ENCODE measurements at places on chromosomes 13 and 19.

GRCh38 chr13:75458696-75459422 lies 23.1 kb downstream of the TBC1D4 start:
- no peaks in the 10 kb centered on the region for H3K27me3 ChIP-seq
- DNase-seq = no peak
- no peak overlapping the region for H3K4me3 ChIP-seq
- no peak overlapping the region for H3K27ac ChIP-seq

DNA sequence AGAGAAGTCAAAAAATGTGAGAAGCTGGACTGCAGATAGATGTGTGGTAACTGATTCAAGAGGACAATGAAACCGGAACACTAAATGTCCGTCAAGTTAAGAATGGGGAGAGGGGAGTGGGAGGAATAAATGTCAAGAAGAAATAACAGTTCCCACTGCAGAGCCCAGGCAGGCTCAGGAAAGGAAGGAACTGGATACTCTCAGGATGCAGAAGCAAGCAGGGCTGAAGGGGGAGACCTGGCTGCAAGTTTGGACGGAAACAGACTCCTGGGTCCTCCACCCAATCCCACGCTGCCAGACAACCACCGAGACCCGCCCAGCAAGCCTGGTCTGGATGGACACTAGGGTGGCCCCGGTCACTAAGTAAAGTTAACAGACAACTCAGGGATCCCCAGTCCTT lies 18.1 kb downstream of the TUBGCP3 start:
- peaks cover 6% of the 10 kb centered on the region for H3K4me1 ChIP-seq
- no peak overlapping the region for H3K27ac ChIP-seq
- no peak for DNase-seq
- H3K27me3 ChIP-seq = no peaks in the 10 kb centered on the region

DNA sequence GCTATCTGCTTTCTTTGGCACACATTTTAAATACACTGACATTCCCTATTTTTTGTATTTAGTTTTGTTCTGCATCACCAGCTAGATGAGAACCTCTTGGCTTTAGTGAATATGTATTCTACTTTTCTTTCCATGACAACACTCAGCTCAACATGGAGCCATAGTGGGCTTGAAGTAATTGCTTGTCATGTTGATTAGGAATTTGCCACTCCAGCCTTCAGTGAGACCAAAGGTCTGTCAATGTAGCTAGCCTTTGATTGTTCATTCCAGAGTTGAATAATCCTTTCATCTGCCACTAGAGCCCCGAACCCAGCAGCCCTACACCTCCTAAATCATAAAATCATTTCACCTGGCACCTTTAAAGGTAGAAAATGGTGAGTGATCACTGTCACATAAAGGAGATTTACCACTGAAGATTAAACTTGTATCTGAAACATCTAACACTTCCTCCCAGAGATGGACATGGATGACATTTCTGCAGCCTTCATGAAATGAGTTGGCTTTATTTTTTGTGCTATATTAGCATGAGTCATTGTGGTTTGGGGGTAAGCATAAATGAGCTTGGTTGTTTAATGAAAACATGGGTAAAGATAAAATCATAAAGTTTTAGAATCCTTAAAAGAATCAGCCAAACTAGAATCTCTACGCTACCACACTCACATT lies 29.2 kb upstream of the GARRE1 start:
- H3K27me3 ChIP-seq = no peaks in the 10 kb centered on the region
- no peak for DNase-seq
- H3K4me3 ChIP-seq = no peak overlapping the region
- H3K36me3 ChIP-seq = peaks cover 47% of the 10 kb centered on the region
- no peaks in the 10 kb centered on the region for H3K4me1 ChIP-seq

DNA sequence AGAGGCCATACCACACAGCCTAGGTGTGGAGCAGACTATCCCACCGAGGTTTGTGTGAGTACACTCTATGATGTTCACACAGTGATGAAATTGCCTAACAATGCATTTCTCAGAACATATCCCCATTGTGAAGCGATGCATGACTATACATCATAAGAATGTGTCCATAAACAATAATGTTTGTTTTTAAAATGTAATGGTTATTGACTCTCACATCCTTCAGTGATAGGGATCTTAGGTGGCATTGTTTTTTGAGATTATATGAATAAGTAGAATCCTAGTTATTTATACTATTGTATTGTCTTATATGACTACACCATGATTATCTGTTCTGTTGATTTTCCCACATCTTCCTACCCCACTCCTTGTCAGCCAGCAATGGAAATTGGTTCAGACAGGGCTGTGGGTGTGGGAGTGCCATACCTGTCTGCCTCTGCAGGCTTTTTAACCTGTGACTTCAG lies 13.6 kb downstream of the CCNA1 start:
- no peaks in the 10 kb centered on the region for H3K27me3 ChIP-seq
- peaks cover 3% of the 10 kb centered on the region for H3K4me1 ChIP-seq
- no peak overlapping the region for H3K4me3 ChIP-seq
- DNase-seq = no peak

DNA sequence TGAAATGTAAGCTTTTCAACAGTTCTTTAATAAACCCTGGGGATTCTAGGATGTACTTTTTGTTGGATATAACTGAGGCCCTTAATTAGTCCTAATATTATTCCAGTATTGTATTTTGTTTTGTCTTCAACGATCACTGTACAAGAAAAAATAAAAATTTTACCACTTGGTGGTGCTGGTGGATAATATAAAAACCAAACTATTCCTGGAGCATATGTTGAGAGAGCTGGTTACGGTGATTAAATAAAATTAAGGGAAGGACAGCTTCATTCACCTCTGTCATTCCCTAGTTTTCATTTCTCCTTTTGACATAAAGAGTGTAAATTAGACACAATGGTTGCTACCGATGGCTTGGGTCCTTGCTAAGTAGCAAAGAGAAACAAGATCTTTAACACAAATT lies 598.6 kb upstream of the PCDH20 start:
- no peak overlapping the region for H3K4me3 ChIP-seq
- no peaks in the 10 kb centered on the region for H3K36me3 ChIP-seq
- H3K27ac ChIP-seq = no peak overlapping the region
- DNase-seq = no peak
- no peaks in the 10 kb centered on the region for H3K4me1 ChIP-seq
- no peaks in the 10 kb centered on the region for H3K27me3 ChIP-seq

- no peaks in the 10 kb centered on the region for H3K4me1 ChIP-seq
- DNase-seq = no peak
- H3K4me3 ChIP-seq = no peak overlapping the region
- H3K27ac ChIP-seq = no peak overlapping the region
- H3K27me3 ChIP-seq = no peaks in the 10 kb centered on the region
- no peaks in the 10 kb centered on the region for H3K36me3 ChIP-seq
Measured at GRCh38 chr13:34070544-34071303, 252.8 kb downstream of the RFC3 start.

- H3K36me3 ChIP-seq = peaks cover 10% of the 10 kb centered on the region
- DNase-seq = no peak
- no peak overlapping the region for H3K27ac ChIP-seq
- no peaks in the 10 kb centered on the region for H3K4me1 ChIP-seq
- H3K27me3 ChIP-seq = no peaks in the 10 kb centered on the region
Measured at GRCh38 chr19:42018503-42019193, 24.6 kb upstream of the ATP1A3 start.

DNA sequence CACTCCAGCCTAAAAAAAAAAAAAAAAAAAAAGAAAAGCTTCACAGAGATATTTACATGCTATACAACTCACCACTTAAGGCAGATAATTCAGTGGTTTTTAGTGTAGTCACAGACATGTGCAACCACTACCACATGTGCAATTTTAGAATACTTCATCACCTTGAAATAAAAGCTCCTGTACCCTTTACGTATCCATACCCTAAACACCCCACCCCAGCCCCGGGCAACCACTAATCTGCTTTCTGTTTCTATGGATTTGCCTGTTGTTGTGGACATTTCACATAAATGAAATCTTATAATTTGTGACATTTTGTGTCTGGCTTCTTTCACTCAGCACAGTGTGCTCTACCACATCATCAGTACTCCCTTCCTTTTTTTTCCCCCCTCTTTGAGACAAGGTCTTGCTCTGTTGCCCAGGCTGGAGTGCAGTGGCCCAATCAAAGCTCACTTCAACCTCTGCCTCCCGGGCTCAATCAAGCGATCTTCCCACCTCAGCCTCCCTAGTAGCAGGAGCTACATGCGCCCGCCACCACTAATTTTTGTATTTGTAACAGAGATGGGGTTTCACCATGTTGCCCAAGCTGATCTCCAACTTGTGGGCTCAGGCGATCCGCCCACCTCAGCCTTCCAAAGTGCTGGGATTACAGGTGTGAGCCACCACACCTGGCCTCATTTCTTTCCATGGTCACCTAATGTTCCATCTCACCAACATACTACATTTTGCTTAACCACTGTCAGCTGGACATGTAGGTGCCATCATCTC lies 4.0 kb downstream of the DDX39A start:
- H3K4me1 ChIP-seq = peaks cover 17% of the 10 kb centered on the region
- no peak overlapping the region for H3K27ac ChIP-seq
- H3K27me3 ChIP-seq = no peaks in the 10 kb centered on the region
- H3K4me3 ChIP-seq = peak overlapping the region; percentile 14
- H3K36me3 ChIP-seq = peaks cover 70% of the 10 kb centered on the region

DNA sequence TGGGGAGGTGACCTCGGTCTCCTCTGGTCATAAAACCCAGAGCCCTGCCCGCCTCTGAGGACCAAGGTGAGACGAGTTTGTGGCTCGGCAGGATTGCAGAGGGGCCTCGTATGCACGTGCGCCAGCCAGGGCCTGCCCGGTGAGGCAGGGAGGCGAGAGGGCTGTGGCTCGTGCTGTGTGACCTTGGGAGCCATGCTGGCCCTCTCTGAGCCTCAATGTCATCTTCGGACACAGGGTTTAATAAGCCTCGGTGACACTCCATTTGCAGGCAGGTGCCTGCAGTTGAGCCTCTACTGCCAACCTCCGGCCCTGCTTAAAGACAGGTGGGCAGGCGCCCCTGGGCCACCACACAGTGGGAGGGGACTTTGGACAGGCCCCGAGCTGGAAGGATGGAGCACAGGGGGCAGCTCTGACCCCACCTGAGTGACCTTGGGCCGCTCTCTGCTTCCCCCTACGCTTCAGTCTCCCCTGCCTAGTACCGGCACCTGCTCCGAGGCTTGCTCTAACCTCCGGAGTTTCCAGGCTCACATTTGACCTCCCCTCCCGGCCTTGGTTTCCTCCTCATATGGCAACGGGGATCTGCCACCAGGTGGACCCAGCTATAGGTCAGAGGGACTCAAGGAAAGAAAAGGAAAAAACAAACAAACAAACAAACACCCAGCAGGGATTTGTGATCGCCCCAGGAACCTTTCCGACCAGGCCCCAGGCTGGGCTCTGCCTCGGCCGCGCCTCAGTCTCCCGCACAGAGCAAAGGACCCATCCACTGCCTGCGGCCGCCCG lies 3.1 kb downstream of the ZBTB7A start:
- DNase-seq = no peak
- H3K4me3 ChIP-seq = peak overlapping the region; percentile 88
- no peak overlapping the region for H3K27ac ChIP-seq

GRCh38 chr19:11506101-11506555 lies 489 bp upstream of the ZNF653 start:
- H3K4me1 ChIP-seq = peaks cover 10% of the 10 kb centered on the region
- peak overlapping the region; percentile 69 for H3K27ac ChIP-seq
- H3K27me3 ChIP-seq = no peaks in the 10 kb centered on the region
- peaks cover 3% of the 10 kb centered on the region for H3K36me3 ChIP-seq

DNA sequence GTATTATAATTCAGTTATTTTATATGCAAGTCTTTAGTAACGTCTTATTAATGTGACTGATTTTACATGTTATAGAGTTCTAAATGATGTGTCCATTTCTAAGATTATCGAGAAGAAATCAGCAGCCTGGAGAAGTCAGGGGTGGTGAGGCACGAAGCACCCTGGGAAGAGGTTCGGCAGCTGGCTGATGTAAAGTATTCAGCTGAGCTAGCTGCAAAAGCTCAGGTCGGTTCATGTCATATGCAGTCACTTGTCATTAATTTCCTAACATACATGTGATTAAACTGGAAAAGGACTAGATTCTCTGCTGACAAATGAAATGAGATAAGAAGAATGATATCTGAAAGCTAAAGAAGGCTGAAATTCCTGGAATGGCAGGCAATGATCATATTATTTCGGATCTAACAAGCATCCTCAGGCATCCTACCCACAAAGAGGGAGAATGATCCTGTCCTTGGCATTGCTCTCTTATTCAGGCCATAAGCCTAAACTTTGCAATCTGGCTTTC lies 383.0 kb upstream of the SLITRK1 start:
- no peaks in the 10 kb centered on the region for H3K4me1 ChIP-seq
- DNase-seq = no peak
- no peak overlapping the region for H3K27ac ChIP-seq
- H3K36me3 ChIP-seq = no peaks in the 10 kb centered on the region

GRCh38 chr13:30153545-30154426 lies 153.6 kb downstream of the KATNAL1 start:
- H3K4me1 ChIP-seq = peaks cover 1% of the 10 kb centered on the region
- no peaks in the 10 kb centered on the region for H3K27me3 ChIP-seq
- H3K27ac ChIP-seq = no peak overlapping the region
- no peak for DNase-seq
- H3K36me3 ChIP-seq = no peaks in the 10 kb centered on the region
